ENCODE measurements at places on chromosomes 11 and 22.

GRCh38 chr11:100563541-100564280 lies 123.4 kb upstream of the ARHGAP42 start:
- DNase-seq = no peak

- no peak for DNase-seq
Observed at GRCh38 chr11:16797776-16798175, 59.3 kb downstream of the C11orf58 start.

DNA sequence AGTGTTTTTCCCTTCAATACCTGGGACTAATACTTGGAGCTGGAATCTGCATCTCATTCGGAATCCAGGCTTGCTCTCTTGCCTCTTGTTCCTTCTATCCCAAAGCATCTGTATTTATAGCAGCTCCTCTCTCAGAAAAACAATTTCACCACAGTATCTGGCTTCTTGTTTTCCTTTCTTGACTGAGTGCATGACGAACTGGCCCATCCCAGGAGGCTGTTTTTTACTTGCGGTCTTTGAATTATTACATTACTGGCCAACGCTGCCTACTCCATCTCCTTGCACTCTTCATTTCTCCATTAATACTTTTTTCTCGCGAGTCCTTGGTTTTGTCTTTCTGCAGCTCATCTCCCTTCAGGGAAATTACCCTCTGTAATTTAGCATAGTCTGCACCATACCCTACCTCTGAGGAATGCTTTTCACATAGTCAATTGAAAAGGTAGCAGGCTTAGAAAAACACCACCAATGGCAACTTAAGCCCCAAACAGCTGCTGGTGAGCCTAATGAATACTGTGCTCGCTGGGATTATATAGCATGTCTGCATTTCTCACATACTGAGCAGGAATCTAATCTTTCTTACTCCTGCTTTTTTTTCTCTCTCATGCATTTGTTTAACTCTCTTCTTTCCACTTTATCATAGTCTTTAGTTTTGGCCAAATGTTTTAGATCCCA lies 277.4 kb upstream of the SESN3 start:
- no peak for DNase-seq

DNA sequence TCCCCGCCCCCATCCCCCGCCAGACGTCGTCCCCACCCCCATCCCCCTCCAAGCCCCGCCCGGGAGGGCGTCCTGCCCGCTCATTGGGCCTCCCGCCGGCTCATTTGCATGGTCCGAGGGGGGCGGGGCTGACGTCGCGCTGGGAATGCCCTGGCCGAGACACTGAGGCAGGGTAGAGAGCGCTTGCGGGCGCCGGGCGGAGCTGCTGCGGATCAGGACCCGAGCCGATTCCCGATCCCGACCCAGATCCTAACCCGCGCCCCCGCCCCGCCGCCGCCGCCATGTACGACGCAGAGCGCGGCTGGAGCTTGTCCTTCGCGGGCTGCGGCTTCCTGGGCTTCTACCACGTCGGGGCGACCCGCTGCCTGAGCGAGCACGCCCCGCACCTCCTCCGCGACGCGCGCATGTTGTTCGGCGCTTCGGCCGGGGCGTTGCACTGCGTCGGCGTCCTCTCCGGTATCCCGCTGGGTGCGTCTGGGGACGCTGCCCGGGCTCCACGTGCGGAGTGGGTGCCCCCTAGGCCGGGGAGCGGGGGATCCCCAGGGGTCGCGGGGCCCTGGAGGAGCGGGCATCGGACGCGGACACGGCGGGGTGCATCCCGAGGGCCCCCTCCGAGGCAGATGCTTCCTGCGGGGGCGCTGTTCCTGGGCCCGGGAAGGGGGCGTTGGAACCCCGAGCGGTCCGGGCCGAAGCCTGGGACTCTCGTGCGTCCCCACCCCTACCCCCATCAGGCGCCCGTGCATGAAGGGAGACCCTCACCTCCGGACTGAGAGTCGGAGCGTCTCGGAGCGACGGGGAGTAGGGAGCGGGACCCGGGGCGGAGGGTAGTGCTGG lies at the start of gene PNPLA3:
Gene PNPLA3, plus strand, starts transcription at position 175 of the 834 bp plus-strand sequence. Its CDS starts 107 bp downstream, at position 282.
- peak; percentile 58 for DNase-seq

DNA sequence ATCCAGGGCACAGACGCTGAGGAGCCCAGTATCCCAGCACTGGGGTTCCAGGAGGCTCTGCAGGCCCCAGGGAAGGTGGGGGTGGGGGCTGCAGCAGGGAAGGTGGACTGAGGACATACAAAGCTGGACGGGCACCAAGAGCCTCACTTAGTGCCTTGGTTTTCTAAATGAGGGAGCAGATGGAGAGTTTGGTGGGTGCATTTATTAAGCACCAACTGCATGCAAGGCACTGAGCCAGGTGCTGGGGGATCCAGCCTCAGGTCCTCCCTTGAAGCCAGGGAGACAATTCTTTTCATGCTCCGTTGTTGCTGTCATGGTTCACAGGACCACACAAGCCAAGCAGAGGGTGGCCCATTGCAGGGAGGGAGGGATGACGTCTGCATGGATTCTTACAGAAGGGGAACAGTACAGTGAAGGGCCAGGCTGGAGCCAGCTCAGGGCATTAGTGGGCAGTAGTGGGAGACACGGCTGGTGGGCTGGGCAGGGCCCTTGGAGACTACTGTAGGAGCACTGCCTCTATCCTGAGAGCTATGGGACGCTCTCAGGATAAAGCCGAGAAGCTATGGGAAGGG lies 65.0 kb downstream of the MACROD1 start:
- DNase-seq = no peak

DNA sequence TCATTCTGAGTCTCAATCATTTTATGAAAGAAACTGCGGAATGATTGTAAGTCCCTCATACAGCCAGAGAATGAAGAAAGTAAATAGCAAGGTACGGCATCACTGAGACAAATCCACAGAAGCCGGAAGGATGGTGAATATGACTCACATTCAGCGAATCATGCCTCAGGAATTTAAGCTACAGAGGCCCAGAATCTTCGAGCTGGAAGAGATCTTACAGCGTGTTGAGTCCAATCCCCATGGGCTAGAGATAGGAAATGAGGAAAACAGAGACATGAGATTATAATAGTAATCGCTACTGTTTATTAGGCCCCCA lies 173.2 kb downstream of the KIF18A start:
- DNase-seq = no peak

DNA sequence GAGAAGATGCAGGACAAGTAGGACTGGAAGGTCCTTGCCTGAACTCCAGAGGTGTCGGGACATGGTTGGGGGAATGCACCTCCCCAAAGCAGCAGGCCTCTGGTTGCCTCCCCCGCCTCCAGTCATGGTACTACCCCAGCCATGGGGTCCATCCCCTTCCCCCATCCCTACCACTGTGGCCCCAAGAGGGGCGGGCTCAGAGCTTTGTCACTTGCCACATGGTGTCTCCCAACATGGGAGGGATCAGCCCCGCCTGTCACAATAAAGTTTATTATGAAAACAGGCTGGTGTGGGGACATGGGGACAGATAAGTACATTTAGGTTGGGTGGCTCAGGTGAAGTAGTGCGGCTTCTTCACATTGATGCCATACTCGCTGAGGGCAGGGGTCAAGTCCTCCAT lies 1.4 kb downstream of the TAF10 start:
- DNase-seq = no peak

DNA sequence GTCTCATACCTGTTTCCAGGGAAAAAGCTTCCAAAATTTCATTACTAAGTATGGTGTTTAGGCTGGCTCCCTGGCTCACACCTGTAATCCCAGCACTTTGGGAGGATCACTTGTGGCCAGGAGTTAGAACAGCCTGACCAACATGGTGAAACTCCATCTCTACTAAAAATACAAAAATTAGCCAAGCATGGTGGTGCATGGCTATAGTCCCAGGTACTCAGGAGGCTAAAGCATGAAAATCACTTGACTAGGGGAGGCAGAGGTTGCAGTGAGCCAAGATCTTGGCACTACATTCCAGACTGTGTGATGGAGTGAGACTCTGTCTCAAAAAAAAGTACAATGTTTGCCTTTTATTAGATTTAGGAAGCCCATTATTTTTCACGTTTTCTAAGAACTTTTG lies 331.5 kb upstream of the CCDC90B start:
- DNase-seq = no peak

DNA sequence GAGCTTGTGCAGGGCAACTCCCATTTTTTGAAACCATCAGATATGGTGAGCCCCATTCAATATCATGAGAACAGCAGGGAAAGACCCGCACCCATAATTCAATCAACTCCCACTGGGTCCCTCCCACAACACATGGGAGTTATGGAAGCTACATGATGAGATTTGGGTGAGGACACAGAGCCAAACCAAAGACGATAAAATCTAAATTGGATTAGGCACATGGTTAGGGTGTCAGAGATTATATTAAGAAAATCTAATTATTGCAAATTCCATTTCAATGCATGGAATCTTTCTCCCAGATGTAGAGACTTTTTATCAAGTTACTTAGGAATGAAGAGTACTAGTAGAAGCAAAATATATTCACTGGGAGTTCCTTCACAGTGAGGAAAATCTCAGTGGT lies 324.9 kb downstream of the JRKL start:
- no peak for DNase-seq

DNA sequence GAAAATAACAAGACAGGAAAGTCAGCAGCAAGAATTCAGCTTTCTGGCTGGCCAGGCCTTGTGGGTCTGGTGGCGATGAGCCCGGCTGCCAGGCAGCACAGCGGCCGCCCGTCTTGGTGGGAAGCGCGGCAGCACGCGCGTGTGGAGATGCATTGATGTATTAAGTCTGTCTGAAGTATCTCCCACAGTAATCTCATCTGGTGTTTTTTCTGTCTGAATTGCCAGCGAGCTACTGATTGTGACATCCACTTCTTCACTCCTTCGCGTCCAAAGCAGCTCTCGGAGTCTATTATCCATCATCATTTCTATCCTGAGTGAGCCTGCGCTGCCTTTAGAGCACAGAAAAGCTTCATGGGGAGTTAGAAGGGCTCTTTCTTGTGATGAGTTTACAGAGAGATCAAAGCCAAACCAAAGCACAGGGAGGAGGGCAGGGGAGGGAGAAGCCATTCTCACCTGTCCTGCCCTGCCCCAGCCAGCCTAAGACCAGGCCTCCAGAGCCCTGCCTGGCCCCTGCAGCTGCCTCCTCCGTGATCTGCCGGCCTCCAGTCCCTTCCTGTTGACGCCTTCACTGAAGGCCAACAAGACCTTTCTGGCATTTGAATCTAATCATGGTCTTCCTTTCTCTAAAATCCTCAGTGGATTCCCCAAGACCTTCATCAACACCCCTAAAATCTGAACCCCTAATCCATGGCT lies 1419.0 kb downstream of the TBC1D22A start:
- DNase-seq = no peak

- no peak for DNase-seq
Observed at GRCh38 chr22:42368379-42369249, 63.6 kb downstream of the NFAM1 start.

DNA sequence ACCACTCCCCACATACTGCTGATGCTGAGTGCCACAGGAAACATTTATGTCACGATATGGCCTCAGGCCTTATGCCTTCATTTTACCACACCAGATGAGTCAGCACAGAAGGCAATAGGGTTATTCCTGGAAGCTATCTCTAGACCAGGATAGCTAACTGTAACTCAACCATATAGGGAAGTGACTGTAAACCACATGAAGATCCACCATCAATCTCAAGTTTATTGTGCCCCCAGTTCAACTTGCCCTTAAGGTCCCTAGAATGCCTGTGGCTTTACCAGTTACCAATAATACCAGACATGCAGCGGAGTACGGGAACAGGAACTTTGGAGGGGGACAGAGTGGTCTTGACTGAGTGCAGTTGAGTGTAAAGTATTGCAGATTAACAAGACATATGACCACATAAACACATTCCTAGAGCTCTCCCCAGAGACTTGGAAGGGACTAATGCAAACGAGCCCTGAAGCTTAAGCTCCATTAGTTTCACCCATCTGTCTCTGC lies 180.9 kb downstream of the KIF18A start:
- no peak for DNase-seq

DNA sequence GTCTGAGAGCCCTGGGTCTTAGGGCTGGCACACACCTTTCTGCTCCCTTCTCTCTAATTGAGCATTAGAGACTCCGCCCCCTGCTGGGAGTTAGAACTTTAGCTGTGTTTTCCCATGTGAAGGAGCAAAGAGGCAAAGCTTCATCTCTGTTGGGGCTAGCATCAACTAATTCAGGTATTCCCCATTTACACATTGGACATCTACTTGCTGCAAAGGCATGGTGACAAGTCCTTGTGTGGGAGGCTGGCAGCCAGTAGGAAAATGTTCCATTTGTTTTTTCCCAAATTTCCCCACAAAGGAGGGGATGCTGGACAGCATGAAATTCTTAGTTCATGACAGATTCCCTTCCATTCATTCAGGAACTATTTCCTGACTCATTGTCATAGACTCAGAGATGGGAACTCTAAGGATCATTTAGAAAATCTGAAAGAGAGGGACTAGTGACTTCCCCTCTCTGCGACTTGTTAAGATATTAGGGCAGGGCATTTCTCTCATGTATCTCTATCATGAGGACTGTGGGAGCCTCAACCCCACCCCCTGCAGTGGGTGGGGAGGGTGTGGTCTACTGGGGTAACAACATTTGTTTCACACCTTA lies 3.6 kb downstream of the CD44 start:
- peak; percentile 44 for DNase-seq

- DNase-seq = no peak
Observed at GRCh38 chr11:121829159-121829643, 286.8 kb downstream of the BLID start.

- no peak for DNase-seq
Observed at GRCh38 chr11:6319704-6320410, 444 bp downstream of the CAVIN3 start.

GRCh38 chr22:38870791-38871359 lies 1.1 kb downstream of the CBX6 start:
- no peak for DNase-seq

DNA sequence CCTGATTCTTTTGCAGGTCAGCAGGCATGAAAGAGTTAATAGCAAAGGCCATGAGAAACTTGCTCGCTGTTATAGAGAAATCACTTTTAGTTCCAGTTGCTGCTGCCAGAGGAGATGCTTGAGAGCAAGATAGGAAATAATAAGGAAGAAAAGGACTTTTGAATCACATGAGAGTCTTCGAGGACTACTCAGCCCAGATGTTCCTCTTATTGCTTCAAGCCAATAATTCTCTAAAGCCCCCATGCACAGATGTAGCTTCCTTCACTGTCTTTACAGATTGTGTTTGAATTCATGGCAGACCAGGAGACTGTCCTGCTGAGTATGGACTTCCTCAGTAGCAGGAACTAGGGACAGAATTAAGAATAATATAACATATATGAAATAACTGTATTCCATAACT lies 50.1 kb upstream of the OLFML1 start:
- no peak for DNase-seq

GRCh38 chr11:133506023-133506422 lies 26.3 kb downstream of the OPCML start:
- DNase-seq = no peak

GRCh38 chr11:126139111-126140091 lies 72.0 kb downstream of the RPUSD4 start:
- DNase-seq = no peak

DNA sequence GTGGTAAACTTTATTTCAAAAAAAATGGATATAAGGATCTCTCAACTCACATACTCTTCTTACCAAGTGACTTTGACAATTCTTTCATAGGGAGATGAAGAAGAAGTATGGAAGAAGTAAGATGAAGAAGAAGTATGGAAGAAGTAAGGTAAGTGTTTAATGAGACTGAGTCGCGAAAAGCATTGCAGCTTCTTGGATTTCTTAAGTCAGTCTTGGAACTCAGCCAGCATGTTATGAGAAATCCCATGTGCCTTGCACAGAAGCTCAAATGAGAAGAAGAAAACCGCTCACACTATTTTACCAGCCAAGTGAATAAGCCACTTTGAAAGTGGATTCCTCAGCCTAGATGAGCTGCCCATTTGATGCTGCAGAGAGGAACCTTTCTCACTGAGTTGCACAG lies 332.0 kb upstream of the CCDC179 start:
- DNase-seq = no peak
